ENCODE measurements at places on chromosomes 16 and 17. TPM values are rescaled to one million over a fixed set of nuclear protein-coding genes. Genes with fewer than 3 reads are reported as not detected.

NECAB2 gene
- total RNA-seq: 1.8 TPM

C16orf90 gene
- total RNA-seq: not detected

TNK1 gene
- total RNA-seq: 2.6 TPM

SPAG7 gene
- total RNA-seq: 166 TPM

ERI2 gene
- 9.1 TPM for total RNA-seq

EXOC3L1 gene
- total RNA-seq: 4.1 TPM

TIMP2 gene
- 138 TPM for total RNA-seq

MYOCD gene
- total RNA-seq: 37.6 TPM

C16orf92 gene
- not detected for total RNA-seq

CARHSP1 gene
- total RNA-seq: 32.7 TPM

CCDC200 gene
- not detected for total RNA-seq

ADAM11 gene
- 20.0 TPM for total RNA-seq

SIAH1 gene
- 16.1 TPM for total RNA-seq

XYLT1 gene
- 1.8 TPM for total RNA-seq

INCA1 gene
- total RNA-seq: 2.4 TPM

CSH1 gene
- not detected for total RNA-seq

KDM6B gene
- 25.0 TPM for total RNA-seq

SOX8 gene
- total RNA-seq: 0.89 TPM

PITPNM3 gene
- 0.46 TPM for total RNA-seq

ARHGDIG gene
- 9.3 TPM for total RNA-seq

ST6GALNAC1 gene
- 6.1 TPM for total RNA-seq

HIC1 gene
- 22.7 TPM for total RNA-seq

- no peak for DNase-seq
Observed at GRCh38 chr17:4249452-4250029, 14.2 kb downstream of the ANKFY1 start.

- DNase-seq: no peak
Observed at GRCh38 chr17:8155996-8156245, 3.7 kb upstream of the PER1 start.

DNA sequence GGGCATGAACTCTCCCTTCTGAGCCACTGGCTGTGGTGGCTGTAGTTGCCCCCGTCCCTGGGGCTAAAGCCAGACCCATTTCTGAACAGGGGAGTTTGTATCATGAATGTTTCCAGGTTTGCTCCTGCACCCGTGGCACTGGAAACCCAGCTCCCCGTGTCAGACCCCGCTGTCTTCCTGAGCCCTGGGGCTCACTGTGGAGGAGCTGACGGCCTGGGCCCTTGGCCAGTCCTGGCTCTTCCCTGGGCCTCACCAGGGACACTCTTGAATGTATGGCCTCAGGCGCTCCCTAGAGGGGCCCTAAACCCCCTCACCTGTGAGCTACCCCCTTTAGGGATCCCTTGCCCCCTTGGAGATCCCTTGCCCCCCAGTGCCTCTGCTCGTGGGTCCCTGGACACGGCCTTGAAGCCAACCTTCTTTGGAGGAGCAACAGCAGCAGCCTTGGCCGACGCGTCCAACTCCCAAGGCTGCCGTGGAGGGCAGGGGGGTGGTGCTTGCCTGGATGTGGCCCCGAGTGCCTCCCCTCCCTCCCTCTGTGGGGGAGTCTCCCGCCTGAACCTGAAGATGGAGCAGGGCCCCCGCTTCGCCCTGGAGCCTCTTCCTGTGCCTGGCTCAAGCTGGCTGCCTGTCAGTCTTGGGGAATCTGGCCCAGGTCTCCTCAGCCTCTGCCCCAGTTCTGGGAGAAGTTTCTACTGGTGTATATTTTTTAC is 15.9 kb downstream of the CASKIN2 start:
- no peak for DNase-seq

- no peak for DNase-seq
Observed at GRCh38 chr17:1839516-1839915, 9.7 kb downstream of the RPA1 start.

GRCh38 chr17:55427587-55427882 is 5.9 kb upstream of the MMD start:
- DNase-seq: no peak

- no peak for DNase-seq
Observed at GRCh38 chr17:348692-349425, 3.7 kb downstream of the RPH3AL start.

- DNase-seq: no peak
Observed at GRCh38 chr17:1750628-1751027, 8.0 kb downstream of the SERPINF2 start.

GRCh38 chr16:27703545-27703944 is 153.6 kb downstream of the KATNIP start:
- no peak for DNase-seq

- no peak for DNase-seq
Observed at GRCh38 chr16:87704754-87705353, 60.9 kb downstream of the KLHDC4 start.

- no peak for DNase-seq
Observed at GRCh38 chr17:7882068-7882467, 6.5 kb upstream of the CHD3 start.

DNA sequence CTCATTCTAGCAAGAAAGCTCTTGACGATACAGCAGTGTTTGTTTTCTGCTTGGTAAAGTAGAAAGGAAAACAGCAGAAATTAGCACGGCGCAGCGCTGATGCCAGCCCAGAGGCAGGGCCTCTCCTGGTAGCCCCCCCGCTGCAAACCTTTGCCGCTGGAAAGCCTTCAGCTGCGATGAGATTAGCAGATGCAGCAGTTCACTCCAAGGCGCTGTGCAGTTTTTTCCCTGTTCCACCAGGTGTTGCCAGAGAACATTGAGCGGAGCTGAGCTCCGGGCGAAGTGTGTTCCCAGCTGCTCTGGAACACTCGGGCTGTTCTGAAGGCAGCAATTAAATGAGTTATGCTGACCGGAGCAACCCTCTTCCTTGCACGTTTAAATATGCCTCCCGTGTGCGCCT is 72.5 kb downstream of the RBFOX1 start:
- peak; percentile 70 for DNase-seq

GRCh38 chr17:36597226-36597625 is 4.2 kb upstream of the MRM1 start:
- no peak for DNase-seq

GRCh38 chr17:50020841-50021599 is 26.0 kb upstream of the DLX3 start:
- no peak for DNase-seq

DNA sequence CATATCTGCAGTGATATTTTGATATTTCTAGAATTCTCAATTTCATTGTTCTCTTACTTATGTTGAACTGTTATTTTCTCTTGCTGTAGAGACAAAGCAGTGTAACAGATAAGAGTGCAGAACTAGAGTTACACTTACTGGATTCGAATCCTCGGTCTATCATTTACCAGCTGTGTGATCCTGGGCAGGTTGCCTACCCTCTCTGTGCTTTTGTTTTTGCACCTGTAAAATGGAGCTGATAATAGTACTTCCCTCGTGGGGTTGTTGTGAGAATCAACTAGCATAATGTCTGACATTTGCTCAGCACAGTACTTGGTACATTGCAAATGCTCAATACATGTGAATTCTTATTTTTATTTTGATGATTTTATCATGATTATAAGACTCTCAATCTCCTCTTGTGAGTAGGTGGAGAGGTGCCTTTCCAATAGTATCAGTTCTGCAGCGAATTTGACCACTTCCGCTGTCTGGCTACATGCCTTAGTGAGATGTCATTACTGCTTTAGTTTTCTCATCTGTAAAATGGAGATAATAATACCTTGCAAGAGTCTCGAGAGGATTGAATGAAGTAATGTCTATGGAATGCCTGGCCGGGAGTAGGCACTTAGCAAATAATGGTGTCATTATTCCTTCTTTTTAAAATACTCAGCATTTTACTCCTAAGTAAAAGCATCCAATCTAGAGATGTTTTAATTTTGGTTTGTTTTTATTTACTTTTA is 312.2 kb upstream of the MAF start:
- no peak for DNase-seq

GRCh38 chr17:38572669-38573365 is 32.9 kb downstream of the SRCIN1 start:
- peak; percentile 40 for DNase-seq

- DNase-seq: no peak
Observed at GRCh38 chr17:6160232-6160555, 90.0 kb downstream of the WSCD1 start.

GRCh38 chr16:25110387-25110947 is 1.1 kb upstream of the LCMT1 start:
- no peak for DNase-seq

- DNase-seq: no peak
Observed at GRCh38 chr17:10270258-10270657, 71.9 kb upstream of the GAS7 start.

DNA sequence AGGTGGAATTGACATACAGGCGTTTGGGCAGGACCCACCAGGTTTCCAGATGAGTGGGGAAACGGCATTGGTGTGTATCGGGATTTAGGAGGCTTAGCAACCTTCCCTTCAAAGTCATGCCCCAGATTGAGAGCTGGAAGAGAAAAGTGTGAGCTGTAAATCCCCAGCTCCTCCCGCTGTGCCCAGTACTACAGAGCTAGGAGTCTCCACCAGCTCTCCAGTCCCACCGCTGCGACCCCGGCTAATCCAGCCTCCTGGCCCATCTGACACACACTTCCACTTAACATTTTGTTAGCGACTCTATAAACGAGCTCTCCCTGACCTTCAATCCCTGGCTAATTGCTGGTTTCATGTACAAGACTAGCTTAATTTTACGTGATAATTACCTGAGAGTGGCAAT is 29.9 kb upstream of the LHX1 start:
- DNase-seq: no peak

- no peak for DNase-seq
Observed at GRCh38 chr16:53962041-53962440, 258.1 kb downstream of the FTO start.

- no peak for DNase-seq
Observed at GRCh38 chr17:79081571-79082276, 7.1 kb downstream of the ENGASE start.

GRCh38 chr17:72717276-72717675 is 375.2 kb downstream of the SLC39A11 start:
- no peak for DNase-seq

GRCh38 chr16:81921085-81921814 is 90.0 kb downstream of the SDR42E1 start:
- no peak for DNase-seq

DNA sequence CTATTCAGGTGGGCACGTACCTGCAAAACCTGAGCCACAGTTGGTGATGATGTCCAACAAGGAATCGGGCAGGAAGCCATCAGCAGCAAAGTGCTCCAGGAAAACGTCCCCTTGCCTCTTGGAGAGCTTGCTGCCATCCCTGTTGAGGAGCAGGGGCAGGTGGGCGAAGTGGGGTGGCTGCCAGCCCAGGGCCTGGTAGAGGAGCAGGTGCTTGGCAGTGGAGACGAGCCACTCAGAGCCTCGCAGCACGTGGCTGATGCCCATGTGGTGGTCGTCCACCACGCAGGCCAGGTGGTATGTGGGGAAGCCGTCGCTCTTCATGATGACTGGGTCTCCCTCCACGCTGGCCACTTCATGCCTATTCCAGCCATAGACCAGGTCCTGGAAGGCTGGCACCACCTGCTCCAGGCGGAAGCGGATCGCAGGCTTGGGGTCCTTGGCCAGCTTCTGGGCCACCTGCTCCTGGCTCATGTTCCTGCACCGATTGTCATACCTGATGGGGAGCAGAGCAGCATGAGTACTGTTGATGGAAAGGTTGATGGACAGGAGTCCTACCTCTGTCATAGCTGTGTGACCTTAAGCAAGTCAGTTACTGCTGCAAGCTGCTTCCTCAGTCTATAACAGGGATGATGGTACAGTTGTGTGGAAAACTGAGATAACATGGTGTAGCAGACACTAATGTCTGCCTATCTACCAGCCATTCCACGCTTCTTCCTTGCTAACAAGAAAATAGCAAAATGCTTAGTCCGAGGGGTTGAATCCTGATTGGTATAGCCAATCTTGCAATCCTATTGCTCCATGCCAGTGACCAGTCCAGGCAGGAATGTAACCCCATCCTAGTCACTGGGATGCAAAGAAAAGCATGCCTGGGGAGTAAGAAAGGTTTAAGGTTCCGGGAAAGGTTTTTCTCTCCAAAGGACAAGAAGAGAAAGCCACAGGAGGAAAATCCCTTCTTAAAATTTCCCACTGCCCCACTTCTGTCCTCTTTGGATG is 22.0 kb downstream of the EARS2 start:
- DNase-seq: no peak

DNA sequence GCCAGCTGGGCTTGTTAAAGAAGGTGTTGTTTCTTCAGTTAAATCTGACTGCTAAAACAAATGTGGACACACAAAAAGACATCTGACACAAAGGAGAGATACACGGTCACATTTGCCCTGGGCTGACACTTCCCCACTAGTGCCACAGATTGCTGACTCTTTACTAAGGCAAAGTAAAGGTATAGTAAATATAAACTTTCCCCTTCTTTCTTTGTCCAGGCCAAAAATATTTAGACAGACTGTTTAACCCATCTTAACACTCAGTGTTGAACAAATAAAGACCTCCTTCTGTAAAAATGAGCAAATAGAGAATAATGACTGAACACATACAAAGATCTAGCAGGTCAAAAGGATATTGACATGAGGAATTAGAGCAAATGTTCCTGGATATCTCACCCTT is 58.4 kb downstream of the SCNN1G start:
- no peak for DNase-seq
